ENCODE measurements at places on chromosomes 4 and X.

GRCh38 chr4:147284256-147284835 is 196.6 kb upstream of the EDNRA start:
- no peak for DNase-seq

- no peak for DNase-seq
Measured at GRCh38 chr4:27711041-27711440, 850.4 kb downstream of the STIM2 start.

DNA sequence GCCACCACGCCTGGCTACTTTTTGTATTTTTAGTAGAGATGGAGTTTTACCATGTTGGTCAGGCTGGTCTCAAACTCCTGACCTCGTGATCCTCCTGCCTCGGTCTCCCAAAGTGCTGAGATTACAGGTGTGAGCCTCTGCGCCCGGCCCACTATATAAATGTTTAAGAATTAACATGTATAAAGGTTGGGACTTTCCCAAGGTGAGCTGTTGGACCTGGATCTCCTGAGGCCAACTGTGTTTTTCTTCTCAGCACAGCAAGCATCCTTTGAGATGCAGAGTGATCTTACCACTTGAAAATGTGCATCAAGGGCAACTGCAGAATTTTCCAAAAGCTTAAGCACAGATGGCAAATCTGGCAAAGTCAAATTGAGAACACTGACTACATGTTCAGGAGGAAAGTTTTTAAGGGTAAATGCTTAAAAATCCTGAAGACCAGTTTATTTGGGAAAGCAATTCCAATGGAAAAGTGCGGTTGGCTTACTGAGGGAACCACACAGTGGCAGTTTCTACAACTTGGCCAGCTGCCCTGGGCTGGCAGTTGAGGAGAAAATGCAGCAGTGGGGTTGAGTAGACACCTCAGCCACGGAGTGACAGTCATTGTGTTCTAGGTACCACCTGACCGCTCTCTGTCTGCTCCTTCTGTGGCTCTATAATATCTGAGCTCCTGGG is 168.9 kb downstream of the CBR4 start:
- DNase-seq = no peak

DNA sequence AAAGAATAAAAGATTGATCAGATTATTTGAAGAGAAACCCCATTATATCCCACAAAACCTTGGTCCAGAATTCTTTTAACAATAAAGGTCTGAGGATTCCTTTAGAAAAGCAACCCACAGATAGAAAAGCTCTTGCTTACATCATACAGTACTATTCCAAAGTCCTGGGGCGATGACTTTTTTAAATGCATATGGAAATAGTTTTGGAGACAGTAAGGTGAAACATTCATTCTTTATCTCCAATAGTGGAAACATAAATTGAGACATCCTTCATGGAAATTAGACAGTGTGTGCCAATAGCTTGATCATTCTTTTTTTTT is 85.7 kb upstream of the UCP1 start:
- no peak for DNase-seq

- no peak for DNase-seq
Measured at GRCh38 chrX:110178179-110178865, 139.6 kb downstream of the AMMECR1 start.

DNA sequence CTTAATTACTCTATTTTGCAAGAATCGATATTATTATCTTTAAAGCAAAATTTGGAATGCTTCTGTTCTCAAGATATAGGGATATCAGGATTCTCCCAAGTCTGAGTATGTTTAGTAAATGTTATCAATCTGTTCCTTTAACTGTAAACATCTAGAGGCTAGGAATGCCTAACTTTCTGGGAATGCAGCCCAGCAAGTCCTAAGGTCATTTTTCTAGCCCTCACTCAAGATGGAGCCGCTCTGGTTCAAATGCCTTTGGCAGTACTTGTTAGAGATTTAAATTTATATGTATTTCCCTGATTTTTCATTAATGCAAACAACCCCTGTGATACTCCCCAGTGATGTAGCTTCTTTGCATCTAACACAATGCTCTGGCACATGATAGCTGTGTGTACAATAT is 623.8 kb upstream of the LCORL start:
- DNase-seq = no peak

DNA sequence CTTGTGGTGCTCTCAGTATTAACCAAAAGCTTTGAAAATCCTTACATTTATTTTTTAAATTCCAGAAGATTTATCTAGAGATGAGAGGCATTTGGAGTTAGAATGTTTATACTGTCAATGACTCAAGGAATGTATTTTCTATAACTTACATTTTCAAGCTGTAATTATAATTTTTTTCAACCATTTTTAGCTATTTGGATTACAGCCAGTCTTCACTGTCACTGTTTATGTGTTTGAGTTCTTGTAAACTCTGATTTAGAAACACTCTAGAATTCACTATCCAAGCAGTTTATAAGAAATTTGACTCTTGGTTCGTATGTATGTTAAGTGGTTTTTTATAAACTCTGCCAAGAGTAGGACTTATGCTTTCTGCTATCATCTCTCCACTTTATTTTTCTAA is 36.7 kb upstream of the GUCY1A1 start:
- no peak for DNase-seq

DNA sequence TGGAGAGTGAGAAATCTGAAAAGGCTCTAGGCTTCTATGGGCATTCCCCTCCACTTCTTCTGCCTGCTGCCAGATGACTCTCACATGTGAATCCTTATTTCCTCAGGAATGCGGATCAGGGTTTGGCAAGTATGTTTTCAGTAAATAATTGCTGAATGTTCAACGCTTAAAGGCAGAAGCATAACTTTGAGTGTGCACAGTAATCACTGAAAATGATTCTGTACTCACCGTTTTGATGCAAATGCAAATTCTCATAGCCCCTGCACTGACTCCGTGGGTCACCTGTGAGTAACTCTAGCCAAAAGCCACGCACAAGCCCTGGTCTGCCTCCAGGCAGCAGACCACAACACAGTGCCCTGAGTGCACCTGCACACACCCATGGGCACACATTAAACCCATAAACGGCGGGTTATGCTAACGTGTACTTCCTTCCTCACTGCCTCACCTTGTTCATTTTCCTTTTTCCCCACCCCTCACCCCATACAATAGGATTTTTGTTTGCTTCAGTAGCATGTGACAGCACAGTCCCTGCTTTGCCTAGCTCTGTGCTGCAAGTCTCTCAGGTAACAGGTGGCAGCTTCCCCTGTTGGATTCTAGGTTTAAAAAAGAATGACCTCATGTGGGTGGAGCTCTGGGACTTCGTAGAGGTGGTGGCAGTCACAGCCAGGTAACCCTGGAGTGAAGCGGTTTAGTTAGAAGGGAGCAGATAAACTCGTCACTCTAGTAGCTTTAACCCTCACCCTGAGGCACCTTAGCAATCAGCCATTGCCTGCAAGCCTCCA is at the start of gene ARHGEF38:
ARHGEF38 (plus strand) TSS at position 656 of the 782 bp plus-strand sequence. CDS start 146 bp downstream, outside the sequence.
- DNase-seq = no peak

DNA sequence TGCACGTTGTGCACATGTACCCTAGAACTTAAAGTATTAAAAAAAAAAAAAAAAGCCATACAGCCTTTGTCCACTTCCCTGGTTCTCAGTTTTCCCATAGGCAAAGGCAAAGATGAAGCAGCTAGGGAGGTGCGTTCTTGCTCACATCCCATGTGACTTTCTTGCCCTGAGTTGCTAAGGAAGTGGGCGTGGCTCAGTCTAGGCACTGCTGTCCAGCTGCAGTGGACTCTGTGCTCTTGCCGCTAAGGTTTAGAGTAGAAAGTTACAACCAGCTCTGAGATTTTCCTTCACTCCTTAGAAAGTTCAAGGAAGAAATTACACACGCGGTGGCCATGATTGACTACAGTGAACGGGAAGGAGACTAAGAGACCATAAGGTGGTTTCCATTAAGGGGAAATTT is 144.7 kb downstream of the NAA11 start:
- DNase-seq = peak; percentile 1

DNA sequence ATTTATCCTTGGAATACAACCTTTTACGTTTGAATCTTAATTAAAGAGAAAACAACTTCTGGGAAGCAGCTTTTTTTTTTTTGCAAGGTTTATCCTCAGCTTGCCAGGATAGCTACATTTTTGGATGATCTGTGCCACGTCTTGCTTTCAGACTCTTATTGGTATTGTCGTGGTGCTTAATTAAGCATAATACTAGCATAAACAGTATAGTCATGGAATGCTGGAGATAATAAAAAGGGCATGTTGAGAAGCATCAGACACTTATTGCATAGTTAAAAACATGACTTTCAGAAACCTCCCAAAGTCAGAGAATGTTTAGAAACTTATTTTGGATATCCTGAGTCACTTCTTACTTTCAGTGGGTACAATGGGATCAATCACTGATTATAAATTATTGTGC is 77.0 kb downstream of the PALLD start:
- no peak for DNase-seq

DNA sequence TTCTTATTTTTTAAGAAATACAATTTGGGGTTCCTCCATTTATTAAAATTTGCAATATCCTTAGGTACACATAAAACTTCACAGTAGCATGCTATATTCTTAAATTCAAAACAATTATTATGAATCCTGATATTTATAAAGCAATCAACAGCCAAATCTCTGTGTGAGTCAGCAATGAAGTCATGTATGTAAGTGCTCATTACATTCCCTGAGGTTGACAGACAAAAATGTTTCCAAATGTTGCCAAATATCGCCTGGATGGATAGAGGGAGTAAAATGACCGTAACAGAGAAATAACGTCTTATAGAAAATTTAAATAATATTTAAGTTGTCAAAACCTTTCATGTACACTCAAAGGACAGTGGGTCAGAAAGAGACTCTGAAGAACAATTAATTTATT is 220.0 kb downstream of the PCDH18 start:
- no peak for DNase-seq

- DNase-seq = no peak
Measured at GRCh38 chr4:37365888-37366287, 121.3 kb downstream of the NWD2 start.

DNA sequence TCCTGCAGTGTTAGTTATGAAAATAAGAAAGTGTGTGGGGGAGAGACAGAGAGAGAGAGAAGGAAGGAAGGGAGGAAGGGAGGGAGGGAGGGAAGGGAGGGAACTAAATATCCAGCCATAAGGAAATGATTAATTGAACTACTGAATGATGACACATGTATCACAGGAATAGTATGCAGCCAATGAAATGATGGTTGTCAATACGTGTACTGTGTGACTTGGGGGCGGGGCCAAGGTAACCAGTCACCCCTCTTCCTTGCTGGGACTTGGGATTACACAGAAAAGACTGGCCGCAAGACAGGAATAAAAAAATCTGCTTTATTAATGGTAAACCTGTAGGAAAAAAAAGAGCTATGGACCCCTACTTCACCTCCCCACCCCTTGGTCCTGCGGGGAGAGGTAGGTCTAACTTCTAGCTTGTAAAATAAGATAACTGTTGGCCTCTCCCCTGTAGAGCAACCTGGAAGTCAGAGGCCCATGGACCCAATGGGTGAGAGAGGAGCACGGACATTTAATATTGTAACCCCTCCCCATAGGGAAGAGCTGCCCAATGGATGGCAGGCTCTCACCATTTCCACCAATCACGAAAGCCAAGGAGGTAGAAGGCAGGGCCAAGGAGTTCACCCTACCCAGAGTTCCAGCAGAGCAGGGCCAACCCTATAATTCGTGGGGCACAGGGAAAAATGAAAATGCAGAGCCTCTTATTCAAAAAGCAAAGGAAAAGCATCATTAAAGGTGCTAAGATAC is 7.4 kb downstream of the PPP2R2C start:
- no peak for DNase-seq

- DNase-seq = no peak
Measured at GRCh38 chr4:55438314-55438713, 42.6 kb downstream of the TMEM165 start.

DNA sequence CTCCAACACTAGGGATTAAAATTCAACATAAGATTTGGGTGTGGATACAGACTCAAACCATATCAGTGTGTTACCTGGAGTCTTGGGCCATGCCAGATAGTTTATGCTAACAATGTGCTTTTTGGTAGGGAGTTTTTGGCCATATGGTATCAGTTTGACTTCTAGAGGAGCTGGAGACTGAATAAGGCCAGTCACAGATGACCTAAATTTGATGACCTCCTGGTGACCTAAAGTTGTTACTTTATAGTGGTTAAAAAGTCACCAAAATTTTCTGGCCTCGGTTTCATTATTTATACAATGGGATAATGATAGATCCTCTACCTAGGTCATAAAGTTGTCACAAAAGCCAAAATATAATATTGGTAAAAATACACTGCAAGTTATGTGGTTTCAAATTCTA is 877.1 kb downstream of the RAPGEF2 start:
- DNase-seq = no peak

DNA sequence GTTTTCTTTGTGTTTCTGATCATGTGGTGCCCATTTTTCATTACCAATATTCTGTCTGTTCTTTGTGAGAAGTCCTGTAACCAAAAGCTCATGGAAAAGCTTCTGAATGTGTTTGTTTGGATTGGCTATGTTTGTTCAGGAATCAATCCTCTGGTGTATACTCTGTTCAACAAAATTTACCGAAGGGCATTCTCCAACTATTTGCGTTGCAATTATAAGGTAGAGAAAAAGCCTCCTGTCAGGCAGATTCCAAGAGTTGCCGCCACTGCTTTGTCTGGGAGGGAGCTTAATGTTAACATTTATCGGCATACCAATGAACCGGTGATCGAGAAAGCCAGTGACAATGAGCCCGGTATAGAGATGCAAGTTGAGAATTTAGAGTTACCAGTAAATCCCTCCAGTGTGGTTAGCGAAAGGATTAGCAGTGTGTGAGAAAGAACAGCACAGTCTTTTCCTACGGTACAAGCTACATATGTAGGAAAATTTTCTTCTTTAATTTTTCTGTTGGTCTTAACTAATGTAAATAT is 110.4 kb downstream of the IL13RA2 start:
- no peak for DNase-seq

DNA sequence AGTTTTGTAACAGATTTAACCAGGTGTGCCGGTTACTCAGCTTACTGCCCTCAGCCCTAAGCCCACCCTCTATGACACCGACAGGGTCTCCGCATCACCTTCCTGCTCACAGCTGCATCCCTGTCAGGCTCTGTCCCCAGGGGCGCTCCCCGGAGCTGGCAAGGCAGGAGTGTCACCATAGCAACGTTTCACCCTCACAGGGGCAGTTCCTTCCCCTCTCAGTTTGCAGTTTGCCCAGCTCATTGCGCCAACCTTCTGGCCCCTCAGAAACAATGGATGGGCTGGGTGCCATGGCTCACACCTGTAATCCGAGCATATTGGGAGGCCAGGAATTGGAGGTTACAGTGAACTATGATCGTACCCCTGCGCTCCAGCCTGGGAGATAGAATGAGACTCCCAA is 42.6 kb downstream of the RGS12 start:
- no peak for DNase-seq

DNA sequence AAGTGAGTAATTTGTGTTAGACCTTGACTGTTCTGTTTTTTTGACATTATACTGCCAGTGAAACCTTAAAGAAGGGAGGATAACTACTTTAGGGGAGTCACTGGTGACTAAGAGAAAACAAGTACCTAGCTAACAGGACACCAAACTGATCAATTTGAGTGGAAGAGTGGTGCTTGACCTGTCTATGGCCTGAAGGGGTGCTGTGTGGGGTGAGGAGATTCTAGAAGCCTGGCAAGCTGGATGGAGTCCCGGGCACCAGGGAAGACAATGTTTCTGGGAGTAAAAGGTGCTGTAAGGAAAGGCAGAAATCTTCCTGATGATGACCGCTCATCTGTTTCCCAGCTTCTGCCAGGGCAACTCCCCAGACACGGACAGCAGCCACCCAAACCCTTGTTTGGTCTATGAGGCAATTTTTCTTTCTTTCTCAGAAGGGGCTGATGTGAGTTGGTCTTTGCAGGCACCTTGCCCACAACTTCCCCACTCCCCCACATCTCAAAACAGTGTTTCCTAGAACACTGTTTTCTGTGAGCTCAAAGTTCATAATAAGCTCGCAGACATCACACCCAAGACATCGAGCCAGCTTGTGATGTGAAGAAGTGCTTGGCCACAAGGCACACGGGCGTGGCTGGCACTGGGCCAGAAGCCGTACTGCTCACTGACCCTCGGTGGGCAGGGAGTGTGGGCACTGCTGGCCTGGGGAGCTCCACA is 4.6 kb downstream of the TXK start:
- DNase-seq = no peak

All from H54 (cell line).